RKO (cell line): ENCODE measurements at places on chromosomes 13 and 19.

GRCh38 chr13:81795710-81796109, 1454.8 kb upstream of the SPRY2 start:
- DNase-seq, result no peak

DNA sequence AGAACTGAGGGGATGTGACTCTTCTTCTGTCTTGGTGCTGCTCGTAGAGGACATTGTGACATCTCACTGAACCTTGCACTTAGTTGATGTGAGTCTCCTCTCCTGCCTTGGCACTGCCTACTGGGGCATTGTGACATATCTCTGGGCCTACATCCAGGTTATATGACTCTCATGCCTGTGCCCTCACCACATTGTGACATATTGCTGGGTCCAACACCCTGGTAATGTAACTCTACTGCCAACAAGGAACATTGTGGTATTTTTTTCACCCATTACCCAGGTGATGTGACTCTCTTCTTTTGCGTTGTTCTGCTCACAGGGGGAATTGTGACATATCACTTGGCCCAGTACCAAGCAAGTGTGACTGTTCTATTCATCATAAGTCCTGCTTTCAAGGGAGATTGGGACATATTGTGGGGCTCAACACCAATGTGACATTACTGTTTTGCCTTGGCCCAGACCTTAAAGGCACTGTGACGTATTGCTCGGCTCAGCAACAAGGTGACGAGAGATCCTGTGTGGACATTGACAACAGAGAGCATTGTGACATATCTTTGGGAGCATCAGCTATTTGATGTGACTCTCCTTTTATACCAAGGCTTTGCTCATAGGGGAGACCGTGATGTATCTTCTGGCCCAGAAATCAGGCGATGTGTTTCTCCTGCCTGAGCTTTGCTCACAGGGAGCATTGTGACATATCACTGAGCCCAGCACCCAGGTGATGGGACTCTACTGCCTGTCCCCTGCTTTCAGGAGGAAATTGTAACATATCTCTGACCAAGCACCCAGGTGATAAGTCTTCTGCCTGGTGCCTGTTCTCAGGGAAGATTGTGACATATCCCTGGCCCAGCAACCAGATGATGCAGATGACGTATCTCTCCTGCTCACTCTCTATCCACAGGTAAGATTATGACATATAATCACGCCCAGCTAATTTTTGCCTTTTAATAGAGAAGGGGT, 12.2 kb upstream of the ZNF429 start:
- DNase-seq, result peak; percentile 26

- no peak for DNase-seq
Observed at GRCh38 chr19:10010247-10010691, at the start of gene COL5A3. COL5A3 (minus strand) TSS chr19:10010504; CDS start chr19:10010385, 119 bp downstream.

DNA sequence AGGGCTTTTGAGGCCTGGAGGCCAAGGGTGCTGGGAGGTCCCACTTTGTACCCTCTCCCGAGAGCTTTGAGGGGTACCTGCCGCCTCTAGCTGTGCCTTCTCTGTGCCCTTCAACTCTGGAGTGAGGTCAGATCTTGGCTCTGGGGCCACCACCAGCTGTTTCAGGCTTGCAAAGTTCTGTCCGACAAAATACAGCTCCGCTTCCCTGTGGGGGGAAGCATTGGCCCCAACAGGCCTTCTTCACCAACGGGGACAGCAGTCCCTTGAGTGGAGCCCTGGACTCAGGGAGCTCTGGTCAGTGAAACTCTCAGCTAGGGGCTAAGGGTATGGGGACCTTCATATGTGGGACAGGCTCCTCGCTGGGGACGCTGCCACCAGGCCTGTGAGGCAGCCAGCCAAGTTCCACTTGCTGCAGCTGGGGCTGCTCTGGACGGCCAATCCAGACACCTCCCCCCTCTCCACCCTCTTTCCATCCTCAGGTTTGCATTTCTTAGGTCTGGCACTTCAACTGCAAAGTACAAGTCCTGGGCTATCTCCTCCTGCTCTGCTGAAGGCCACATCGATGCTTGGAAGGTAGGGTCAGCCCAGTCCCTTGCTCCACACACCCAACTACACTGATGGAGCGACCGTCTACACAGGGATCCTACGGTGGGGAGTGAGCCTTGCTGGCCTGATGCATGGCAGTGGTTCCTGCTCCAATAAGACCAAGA, 46.8 kb downstream of the C13orf46 start:
- no peak for DNase-seq

DNA sequence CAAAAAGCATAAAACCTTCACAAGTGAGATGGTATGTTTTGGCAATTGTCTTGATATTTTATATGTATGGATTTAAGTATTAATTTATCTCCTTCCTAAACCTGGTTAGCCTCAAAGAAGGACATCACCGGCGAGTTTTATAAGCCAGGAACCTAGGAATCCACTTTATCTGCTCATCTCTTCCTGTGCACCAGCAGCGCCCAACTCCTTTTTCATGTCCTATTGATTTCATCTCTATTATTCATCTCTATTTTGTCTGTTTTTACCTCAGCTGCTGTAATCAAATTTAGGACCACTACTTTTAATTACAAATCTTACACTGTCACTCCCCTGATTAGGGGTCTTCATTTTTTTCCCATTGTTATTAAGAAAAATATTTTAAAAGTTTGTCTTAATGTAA, 286.4 kb downstream of the DACH1 start:
- no peak for DNase-seq

- no peak for DNase-seq
Observed at GRCh38 chr13:112623051-112623711, 35.2 kb upstream of the TUBGCP3 start.

DNA sequence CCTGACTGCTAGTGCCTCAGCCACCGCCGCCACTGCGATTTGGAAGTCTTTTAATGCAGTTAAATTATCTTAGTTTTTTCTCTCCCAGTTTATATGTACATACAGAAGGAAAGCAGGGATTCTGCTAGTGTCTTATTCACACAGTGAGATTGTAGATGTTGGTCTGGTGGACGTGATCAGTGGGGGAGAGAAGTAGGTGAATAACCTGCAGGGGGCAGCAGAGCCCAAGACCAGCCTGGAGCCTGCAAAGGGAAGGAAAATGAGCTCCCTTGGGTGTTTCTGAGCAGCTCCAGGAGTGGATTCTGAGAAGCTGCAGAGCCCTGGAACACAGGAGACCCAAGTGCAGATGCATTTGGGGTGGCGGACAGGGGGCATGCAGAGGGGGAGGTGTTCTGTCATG, 26.3 kb downstream of the ZNF844 start:
- DNase-seq, result peak; percentile 42

- DNase-seq, result peak; percentile 79
Observed at GRCh38 chr13:110593430-110594130, 21.8 kb upstream of the NAXD start.

DNA sequence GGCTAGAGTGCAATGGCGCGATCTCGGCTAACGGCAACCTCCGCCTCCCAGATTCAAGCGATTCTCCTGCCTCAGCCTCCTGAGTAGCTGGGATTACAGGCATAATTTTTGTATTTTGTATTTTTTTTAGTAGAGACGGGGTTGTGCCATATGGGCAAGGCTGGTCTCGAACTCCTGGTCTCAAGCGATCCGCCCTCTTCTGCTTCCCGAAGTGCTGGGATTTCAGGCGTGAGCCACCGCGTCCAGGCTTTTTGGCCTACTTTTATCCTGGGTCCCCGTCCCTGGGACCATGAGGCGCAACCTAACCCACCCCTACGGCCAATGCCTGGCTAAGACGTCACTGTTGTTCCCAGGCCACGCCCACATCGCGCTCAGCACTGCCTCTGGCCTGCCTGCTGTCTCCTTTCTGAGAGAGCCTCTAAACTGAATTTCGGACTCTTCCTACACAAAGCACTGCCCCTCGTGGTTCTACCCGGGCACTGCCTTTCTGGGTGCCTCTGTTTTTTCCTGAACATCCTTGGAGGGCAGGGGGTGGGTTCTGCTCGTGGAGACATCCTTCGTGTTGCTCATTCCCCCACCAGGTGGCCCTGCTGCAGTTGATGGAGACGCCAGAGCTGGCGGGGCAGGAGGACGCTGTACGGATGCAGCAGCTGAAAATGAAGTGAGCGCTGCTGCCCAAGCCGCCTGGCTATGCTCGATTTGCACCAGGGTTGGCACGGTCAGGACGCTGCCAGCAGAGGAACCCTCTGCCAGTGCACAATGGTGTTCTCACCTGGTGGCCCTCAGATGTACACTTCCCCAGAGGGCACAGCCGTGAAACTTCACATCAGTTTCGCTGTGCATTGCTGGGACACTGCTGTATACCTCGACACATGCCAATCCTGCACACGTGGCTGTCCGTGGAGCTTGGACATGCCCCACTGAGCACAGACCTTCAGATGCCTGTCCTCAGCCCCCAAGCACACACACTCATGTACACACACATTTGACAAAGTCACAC, 2.0 kb downstream of the REX1BD start:
- peak; percentile 94 for DNase-seq

GRCh38 chr19:15995536-15995935, 46.7 kb downstream of the OR10H4 start:
- DNase-seq, result no peak

DNA sequence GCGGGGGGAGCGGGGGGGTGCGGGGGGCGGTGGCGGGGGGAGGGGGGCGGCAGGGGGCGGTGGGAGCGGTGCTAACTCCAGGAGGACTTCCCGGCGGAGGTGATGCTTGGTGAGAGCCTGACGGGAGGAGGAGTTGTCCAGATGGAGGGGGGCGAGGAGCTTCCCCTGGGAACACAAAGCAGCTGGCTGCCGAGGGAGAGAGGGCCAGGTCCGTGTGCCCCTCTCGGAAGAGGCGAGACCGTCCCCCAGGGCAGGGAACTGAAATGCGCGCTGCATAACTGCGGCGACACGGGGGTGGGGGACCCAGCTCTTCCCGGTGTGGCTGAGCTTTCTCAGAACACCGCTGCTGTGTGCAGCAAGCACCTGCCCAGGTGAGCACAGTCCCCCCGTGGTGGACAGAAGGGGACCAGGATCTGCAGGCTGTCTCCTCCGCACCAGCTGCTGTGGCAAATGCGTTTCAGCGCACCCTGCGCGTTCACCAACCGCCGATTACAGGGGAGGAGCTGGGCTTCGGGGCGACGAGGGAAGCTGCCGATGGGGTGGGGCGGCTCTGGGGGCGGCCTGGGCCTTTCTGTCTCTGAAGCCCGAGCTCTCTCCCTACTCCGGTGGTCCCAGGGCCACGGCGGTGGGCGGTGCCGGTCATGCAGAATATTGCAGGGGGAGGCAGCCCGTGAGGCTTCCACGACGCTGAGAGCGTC, 54.7 kb upstream of the F7 start:
- no peak for DNase-seq

- no peak for DNase-seq
Observed at GRCh38 chr19:17411801-17412200, 6.4 kb upstream of the BST2 start.

DNA sequence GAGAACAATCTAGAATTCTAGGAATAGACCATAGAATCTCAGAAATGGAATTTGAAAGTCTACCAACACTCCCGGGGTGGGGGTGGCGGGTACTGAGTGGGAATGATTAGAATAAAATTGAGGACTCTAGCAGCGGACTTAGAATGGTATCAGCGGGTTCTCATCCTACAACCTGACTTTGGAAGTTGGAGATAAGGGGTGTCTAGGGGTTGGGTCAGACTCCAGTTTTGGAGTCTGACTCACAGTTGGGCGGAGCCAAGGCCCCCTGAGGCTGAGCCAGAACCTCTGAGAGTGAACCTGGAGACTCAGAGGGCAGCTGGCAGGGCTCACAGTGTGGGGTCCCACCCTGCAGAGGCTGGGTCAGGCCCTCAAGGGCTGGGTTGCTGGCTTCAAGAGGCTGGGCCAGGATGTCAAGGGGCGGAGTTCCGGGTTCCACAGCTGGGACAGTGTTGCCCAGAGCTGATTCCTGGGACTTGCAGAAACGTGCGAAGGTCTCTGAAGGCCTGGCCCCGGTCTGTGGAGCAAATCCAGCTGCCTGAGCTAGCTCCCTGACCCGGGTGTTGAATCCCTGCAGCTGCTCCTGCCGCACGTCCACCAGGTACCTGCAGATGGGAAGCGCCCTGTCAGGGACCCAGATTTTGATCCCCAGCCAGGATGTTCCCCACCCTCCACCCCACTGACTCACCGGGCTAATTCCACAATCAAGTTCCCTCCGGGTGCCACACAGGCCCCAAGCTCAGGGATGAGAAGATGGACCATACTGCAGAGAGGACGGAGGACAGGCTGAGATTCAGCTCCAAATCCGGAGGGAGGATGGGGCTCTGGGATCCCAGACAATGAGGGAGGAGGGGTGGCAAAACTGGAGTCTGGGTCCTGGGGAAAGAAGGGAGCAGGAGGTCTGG, 1.6 kb upstream of the TNNI3 start:
- peak; percentile 78 for DNase-seq

- DNase-seq, result no peak
Observed at GRCh38 chr13:35479706-35480105, 3.2 kb upstream of the MAB21L1 start.

DNA sequence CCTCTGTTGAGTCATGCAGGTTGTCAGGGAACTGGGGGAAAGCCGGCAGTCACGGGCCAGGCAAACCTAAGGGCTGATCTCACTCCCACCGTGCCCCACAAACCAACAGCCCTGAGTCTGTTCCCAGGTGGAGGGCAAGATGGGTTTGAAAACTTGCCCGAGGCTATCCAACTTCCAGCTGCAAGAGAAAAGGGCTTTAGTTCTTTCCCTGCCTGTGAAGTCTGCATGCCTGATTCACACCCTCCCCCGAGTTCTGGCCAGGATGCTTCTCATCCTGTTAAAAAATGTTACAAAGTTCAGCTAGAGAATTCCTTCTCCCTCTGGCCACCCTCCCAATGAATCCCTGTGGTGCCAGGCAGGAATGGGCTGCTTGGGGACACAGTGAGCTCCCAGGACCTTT, 33.1 kb downstream of the MYO16 start:
- no peak for DNase-seq

DNA sequence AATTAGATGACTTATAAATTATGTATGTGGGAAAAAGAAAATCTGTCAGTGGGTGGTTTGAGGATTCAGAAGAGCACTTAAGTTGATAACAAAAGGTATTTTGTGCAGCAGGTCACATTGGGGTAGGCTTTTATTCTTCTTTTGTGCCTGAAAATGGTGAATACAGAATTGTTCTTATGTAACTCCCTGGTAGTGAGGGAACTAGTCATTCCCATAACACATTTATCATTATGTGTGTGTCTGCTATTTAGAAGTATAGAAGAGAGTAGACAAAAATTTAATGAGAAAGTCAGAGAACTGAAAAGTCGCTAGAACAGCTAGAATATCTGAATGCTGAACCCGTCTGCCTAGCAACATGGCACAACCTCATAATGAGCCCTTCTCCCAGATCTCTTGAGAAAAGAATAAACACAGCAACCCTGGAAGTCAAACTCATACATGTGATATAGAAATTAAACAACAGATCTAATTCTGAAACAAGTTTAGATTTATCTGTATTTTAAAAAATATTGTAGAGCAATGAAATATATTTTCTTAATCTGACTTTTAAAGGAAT, 111.8 kb upstream of the EDNRB start:
- DNase-seq, result no peak

- peak; percentile 35 for DNase-seq
Observed at GRCh38 chr13:106417467-106418110, 117.9 kb downstream of the EFNB2 start.

DNA sequence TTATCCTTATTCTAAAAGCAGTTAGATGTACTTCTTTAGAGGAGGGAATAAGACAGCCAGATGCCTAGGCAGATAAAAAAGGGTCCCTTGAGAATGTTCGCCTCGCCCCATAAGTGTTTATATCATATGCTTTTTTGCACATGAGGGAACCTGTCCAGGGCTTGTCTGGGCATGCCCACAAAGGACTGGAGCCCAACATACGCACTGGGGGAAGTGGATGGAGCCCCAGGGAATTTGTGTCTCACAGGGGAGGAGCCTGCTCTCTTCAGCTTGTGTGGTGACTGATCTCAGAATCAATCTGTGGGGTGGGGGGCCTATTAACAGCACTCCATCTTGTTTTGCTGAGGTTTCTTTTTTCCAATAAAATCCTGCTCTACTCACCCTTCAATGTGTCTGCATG, 22.6 kb downstream of the MED4 start:
- no peak for DNase-seq

GRCh38 chr13:99237981-99238662, 20.1 kb downstream of the GPR18 start:
- no peak for DNase-seq
